ENCODE measurements at places on chromosomes 11 and 22.

DNA sequence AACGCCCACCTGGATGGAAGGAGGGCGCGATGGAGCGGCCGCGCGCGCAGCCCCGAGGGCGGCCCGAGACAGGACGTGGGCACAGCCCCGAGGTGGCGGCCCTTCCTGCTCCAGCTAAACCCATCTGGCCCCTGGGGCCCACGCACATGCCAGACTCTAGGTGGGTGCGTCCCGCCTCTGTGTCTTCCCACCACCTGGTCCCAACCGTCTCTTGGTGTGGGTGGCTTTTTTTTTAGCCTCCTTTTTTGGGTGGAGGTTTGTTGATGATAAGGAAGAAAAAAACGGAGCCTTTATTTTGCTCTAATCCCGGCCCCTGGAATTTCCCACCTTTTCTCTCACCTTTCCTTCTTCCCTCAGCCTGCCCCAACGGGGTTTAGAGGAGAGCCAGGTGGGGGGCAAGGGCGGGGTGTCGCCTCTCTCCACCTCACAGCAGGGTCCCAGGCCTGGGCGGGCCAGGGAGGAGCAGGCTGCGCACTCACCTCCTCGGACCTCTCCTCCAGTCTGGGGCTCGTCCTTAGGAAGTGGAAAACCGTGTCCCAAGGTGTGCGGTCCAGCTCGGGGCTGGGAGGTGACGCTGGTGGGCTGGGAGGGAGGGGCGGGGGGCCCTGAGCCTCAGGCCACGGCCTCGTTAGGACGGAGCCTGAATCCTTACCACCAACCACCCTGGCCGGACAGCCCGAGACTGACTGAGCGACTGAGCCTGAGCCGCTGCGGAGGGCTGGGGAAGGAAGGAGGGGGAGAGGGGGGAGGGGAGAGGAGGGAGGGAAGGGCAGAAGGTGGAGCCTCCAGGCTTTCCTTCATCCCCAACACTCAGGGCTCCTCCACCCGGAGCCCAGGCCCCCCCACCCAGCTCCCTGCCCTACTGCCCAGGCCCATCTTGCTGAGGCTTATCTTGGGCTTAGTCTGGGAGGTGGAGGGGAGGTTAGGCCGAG, at the start of gene SOX10:
Gene SOX10 (minus strand): TSS at position 696 of the 932 bp plus-strand sequence. CDS start 771 bp downstream, outside the sequence.
- DNase-seq = no peak

DNA sequence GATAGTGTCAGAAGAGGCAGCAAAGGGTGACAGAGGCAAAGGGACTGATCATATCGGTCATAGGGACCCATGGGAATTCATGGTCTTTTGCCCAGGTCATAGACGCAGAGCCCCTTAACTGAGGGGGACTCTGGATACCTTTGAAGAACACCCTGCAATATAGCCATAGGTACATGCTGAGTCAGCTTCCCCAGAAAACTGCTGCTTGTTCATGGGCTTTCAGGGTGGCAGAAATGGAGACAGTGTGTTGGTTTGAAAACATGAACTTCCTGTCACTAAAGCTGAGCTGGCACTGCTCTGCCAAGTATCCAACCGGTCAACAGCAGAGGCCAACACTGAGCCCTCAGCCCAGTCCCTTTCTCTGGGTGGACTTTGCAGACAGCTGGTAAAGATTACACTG, 114.2 kb downstream of the EFCAB6 start:
- DNase-seq = no peak

DNA sequence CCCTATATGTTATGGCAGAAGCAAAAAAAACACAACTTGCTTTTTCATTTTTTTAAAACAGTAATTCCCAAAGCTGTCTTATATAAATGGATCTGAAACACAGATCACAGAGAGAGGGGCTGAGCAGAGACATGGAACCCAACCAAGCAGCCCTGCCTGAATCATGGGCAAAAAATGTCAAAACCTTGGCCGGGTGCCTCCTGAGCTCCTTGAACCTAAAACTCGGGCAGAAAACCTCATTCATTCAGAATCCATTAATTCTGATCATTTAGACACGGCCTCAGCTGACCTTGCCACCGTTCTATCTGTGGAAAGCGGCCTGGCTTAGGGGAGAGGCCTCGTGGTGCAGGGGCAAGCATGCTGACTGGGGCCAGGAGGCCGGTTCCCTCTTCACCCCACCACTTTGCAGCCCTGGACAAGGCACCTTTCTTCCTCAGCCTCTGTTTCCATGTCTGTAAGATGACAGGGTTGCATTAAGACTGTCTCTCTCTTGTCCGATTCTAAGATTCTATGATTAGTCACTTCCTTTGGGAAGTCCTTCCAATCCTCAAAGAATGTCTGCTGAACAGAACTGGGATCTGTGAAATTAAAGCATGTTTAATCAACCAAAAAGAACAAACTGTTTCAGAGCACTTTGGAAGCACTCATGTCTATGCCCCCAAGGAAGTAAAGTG, 26.0 kb downstream of the TENM4 start:
- no peak for DNase-seq

DNA sequence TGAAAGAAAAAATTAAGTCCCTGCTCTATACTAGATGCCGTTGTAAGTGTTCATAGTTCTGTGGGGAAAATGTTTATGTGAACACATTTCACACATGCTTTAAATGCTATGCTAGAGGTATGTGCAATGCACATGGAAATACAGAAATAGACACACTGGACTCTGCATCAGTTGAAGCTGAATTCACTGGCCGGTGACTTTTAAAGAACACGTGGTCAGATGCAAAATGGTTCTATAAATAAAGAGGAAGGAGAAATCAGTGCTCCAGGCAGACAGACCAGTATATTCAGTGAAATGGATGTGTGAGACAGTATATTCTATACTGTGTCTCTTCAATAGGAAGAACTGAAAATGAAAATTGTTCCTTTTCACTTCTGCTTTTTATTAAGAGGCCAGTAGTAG, 29.9 kb downstream of the TRPC6 start:
- no peak for DNase-seq

DNA sequence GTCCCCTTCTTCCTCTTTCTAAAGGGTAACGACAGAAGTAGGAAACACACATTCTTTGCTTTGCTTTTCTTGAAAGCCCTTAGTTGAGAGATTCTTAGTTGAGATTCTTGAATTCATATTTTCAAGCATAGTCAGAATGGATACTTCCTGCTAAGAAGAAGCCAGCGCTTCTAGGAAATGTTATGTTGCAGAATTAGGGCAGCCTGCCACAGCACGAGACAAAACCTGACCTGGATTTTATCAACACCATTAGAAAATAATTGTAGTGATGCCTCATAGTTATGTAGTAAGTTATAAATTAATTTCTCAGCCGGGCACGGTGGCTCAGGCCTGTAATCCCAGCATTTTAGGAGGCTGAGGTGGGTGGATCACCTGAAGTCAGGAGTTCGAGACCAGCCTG, 37.9 kb upstream of the NUP160 start:
- peak; percentile 64 for DNase-seq

- DNase-seq = no peak
These were observed 69.2 kb downstream of the GDPD4 start for GRCh38 chr11:77232242-77232641.

DNA sequence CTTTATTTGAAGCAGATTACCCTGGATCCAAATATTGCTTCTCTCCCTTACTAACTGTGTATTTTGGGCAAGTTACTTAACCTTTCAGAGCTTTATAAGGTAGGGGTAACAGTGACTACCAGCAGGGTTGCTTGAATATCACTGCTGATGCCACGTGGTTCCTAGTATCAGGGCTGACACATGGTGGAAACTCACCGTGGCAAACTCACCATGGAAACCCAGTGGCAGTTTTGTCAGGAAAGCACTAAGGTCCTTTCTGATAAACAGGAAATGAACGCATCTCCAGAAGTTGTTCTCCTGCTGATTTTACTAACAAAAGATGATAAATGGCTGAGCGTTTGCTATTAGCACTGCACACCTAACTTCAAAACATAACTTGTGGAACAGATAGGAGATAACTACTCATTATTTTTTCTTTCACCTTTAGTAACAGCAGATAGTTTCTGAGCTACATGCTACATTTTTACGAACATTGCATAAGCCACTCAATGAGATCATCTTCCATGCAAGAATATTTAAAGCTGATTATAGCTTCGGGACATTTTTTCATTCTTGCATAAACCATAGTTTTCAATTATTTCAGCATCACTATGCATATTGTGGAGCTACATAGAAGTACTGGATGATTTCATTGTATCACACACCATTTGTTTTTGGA, 59.7 kb upstream of the RAG2 start:
- DNase-seq = no peak

DNA sequence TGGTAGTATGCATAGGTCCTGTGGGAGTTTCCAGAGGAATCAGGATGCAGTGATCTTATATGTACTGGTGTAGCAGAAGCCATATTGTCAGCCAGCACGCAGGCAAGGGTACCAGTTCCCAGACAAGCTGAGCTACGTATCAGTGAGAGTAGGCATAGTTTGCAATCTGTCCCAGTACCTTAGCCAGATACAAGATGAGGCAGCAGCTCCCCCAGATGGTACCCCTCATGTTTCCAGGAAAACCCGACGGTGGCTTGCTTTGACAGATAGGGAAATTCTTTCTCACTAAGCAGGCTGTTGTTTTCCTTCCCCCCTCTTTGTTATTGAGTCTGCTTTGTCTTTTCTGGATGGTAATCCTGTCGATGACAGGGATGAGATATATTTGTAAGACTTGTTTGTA, 109.7 kb upstream of the RRM1 start:
- DNase-seq = peak; percentile 53
